ENCODE measurements at places on chromosomes 12 and 14.

GRCh38 chr12:131454418-131455217 lies 256.3 kb upstream of the SFSWAP start:
- DNase-seq, result peak; percentile 18

DNA sequence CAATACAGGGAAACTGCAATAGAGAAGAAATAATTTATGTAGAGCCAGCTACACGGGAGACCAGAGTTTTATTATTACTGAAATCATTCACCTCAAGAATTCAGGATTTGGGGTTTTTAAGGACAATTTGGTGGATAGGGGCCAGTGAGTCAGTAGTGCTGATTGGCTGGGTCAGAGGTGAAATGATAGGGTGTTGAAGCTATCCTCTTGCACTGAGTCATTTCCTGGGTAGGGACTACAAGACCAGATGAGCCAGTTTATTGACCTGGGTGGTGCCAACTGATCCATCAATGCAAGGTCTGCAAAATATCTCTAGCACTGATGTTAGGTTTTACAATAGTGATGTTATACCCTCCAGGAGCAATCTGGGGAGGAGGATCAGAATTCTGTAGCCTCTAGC lies 486.3 kb downstream of the LRIG3 start:
- DNase-seq, result no peak

DNA sequence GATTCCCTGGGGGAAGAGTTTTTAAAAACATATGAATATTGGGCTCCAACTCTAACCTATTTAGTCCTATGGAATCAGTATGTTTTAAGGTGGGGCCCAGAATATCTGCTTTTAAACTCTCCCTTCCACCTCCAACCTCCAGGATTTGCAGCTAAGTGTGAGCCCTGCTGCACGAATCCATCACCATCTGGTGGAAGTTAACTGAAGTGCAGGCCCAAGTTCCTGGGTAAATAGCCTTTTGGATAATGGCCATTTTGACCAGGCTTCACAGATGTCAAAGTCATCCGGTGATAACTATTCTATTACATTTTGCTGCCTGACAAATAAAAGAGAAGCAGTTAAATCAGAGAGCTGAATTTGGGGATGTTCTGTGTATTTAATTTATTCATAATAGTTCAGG lies 58.1 kb upstream of the RMST start:
- peak; percentile 69 for DNase-seq

- no peak for DNase-seq
Measured at GRCh38 chr12:45789025-45789424, 59.5 kb downstream of the ARID2 start.

DNA sequence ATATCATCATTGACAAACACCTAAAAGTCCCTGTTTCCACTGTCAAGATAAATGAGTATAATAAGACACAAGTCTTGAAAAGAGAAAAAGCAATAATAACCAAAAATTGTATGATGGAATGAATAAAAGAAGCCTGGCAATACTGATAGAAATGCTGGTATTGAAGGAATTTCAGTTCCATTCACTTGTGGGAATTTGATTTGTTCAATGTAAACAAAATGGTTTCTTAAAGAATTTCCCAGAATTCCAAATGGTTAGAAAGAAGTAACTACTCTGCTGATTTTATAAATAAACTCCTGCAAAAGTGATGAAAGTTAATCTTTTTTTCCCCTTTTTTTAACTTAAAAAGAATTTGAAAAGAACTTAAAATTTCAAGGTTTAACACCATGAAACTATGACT lies 129.9 kb upstream of the PDZRN4 start:
- DNase-seq, result no peak

DNA sequence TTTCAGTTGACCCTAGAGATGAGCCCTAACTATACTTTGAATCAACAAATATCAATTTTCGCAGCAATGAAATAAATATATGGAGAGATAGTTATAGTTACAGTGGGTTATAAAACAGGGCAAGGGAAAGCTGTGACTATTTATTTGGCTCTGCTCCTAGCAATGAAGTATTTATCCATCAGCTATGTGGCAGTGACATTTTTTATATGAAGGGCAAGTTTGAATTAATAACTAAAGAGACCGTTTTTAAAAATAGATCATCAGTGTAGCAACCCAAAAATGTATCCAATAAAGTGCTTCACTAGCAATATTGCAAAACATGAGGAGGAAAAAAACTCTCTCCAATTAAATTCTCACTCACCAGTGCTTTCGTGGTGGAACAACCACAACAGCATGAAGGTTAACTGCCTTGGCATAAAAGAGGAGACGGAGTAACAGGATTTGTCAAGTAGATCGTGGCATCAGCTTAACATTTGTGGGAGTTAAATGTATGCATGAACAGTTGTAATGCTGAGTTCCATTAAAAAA lies 58.1 kb upstream of the NUDT4 start:
- DNase-seq, result no peak

- DNase-seq, result no peak
Measured at GRCh38 chr12:8950221-8950527, 729 bp upstream of the M6PR start.

- peak; percentile 8 for DNase-seq
Measured at GRCh38 chr12:45933504-45933903, 56.9 kb downstream of the SCAF11 start.

- no peak for DNase-seq
Measured at GRCh38 chr14:102982852-102983470, 60.5 kb downstream of the AMN start.

- DNase-seq, result no peak
Measured at GRCh38 chr14:34099635-34100034, 148.8 kb upstream of the EGLN3 start.

Data from NCI-H1105 treated with DMSO at 0.1 percent for 48 hours (cell line).